ENCODE measurements at places on chromosomes 1 and 21. TPM values are rescaled to one million over a fixed set of nuclear protein-coding genes. Genes with fewer than 3 reads are reported as not detected.
A peak's percentile ranks its signal among the peaks of the same experiment; 100 is the strongest.

KMO gene
- 11.2 TPM for total RNA-seq

PAQR6 gene
- total RNA-seq, result 2.1 TPM

KCTD3 gene
- total RNA-seq, result 17.9 TPM

LIN28A gene
- 1.2 TPM for total RNA-seq

MSH4 gene
- total RNA-seq, result not detected

FCRL4 gene
- total RNA-seq, result not detected

NOTCH2NLA gene
- 83.6 TPM for total RNA-seq

SPRR2A gene
- not detected for total RNA-seq

- no peaks in the 10 kb centered on the region for H3K27me3 ChIP-seq
- H3K36me3 ChIP-seq, result no peaks in the 10 kb centered on the region
- peaks cover 26% of the 10 kb centered on the region for H3K4me1 ChIP-seq
- DNase-seq, result no peak
- H3K27ac ChIP-seq, result peak overlapping the region; percentile 82
Measured at GRCh38 chr1:94863297-94863911, 43.2 kb downstream of the SLC44A3 start.

DNA sequence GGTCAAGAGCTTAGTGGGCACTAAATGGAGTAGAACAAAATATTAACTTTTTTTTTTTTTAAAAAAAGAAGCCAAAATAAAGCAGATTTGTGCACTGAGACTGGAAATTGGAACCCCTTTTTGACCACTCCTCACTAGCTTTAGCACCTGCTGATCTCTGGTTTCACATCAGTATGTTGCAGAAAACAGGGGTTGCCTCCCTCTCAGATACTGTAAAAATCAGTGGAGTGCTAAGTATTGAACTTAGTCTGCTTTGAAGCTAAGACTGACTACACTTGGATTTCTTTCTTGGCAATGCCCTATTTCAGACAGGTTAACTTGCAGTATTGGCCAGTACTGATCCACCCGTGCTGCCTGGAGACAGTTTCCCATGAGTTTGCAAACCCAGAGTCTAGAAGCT is 2.7 kb upstream of the KIAA0040 start:
- DNase-seq, result no peak
- peaks cover 48% of the 10 kb centered on the region for H3K4me1 ChIP-seq
- H3K27ac ChIP-seq, result no peak overlapping the region

- no peak overlapping the region for H3K4me3 ChIP-seq
- H3K36me3 ChIP-seq, result no peaks in the 10 kb centered on the region
- H3K4me1 ChIP-seq, result no peaks in the 10 kb centered on the region
Measured at GRCh38 chr1:118650107-118650807, 337.9 kb downstream of the TBX15 start.

DNA sequence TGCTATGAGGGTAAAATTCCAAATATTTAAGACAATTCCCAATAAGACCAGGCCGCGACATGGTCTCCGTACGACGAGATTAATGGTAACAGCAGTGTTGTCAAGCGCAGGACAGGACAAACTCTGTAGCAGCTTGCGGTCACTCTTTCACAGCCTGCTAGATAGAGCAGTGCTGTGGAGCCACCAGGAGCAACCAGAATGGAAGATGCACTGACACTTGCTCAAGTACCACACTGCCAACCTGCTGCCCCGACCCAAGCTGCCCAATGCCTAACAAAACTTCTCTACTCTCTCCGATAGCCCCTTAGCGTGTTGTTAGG is 636 bp downstream of the WARS2 start:
- peak overlapping the region; percentile 97 for H3K27ac ChIP-seq
- H3K27me3 ChIP-seq, result no peaks in the 10 kb centered on the region
- DNase-seq, result peak; percentile 28
- no peaks in the 10 kb centered on the region for H3K36me3 ChIP-seq

GRCh38 chr1:88731475-88732269 is 47.6 kb downstream of the PKN2 start:
- DNase-seq, result no peak
- H3K27ac ChIP-seq, result peak overlapping the region; percentile 32
- H3K36me3 ChIP-seq, result no peaks in the 10 kb centered on the region

DNA sequence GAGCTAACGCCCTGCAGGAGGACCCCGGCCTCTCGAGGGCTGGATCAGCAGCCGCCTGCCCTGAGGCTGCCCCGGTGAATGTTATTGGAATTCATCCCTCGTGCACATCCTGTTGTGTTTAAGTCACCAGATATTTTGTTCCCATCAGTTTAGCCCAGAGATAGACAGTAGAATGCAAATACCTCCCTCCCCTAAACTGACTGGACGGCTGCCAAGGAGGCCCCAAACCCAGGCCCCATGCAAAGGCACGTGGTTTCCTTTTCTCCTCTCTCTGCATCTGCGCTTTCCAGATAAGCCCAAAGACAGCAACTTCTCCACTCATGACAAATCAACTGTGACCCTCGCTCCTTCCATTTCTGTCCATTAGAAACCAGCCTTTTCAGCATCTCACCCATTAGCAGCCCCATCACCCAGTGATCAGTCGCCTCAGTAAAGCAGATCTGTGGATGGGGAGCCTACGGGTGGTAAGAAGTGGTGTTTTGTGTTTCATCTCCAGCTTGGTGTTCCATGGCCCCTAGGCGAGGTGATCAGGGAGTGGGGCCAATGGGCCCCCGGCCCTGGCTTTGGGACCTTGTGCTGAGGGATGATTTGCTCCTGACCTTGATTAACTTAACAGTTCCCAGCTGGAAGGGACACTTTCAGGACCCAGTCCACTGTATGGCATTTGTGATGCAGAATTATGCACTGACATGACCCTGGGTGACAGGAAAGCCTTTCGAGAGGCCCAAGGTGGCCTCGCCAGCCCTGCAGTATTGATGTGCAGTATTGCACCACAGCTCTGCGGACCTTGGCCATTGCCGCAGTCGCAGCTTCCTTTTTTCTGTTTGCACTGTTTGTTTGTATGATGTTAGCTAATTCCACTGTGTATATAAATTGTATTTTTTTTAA is 5.2 kb downstream of the NPPA start:
- H3K27me3 ChIP-seq, result no peaks in the 10 kb centered on the region
- DNase-seq, result peak; percentile 40
- H3K36me3 ChIP-seq, result peaks cover 24% of the 10 kb centered on the region
- H3K4me3 ChIP-seq, result no peak overlapping the region
- H3K4me1 ChIP-seq, result peaks cover 8% of the 10 kb centered on the region

- peaks cover 97% of the 10 kb centered on the region for H3K4me1 ChIP-seq
- no peaks in the 10 kb centered on the region for H3K27me3 ChIP-seq
- peak; percentile 83 for DNase-seq
- H3K4me3 ChIP-seq, result peak overlapping the region; percentile 4
Measured at GRCh38 chr1:208235982-208236761, 8.0 kb downstream of the PLXNA2 start.

DNA sequence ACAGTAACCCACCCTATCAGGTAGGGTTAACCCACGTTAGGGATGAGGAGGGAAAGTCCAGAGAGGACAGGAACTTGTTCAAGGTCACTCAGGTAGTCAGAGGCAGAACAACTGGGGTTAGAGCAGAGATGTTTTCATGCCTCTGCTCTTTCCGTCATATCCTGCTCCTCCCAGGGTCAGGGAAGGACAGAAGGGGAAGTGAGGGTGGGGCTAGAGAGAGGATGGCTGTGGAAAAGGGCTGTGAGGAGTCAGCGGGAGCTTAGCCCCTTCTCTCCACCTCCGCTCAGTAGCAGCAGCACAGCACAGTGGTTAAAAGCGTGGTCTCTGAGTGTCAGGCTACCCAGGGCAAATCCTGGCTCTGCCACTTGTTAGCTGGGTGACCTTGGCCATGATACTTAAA is 36.5 kb downstream of the DDX20 start:
- no peaks in the 10 kb centered on the region for H3K36me3 ChIP-seq
- no peaks in the 10 kb centered on the region for H3K27me3 ChIP-seq
- no peak for DNase-seq
- peaks cover 5% of the 10 kb centered on the region for H3K4me1 ChIP-seq
- H3K4me3 ChIP-seq, result no peak overlapping the region
- H3K27ac ChIP-seq, result no peak overlapping the region

- H3K4me3 ChIP-seq, result no peak overlapping the region
- H3K27me3 ChIP-seq, result no peaks in the 10 kb centered on the region
- peak overlapping the region; percentile 16 for H3K27ac ChIP-seq
- DNase-seq, result no peak
Measured at GRCh38 chr1:101150670-101151069, 86.1 kb upstream of the S1PR1 start.

DNA sequence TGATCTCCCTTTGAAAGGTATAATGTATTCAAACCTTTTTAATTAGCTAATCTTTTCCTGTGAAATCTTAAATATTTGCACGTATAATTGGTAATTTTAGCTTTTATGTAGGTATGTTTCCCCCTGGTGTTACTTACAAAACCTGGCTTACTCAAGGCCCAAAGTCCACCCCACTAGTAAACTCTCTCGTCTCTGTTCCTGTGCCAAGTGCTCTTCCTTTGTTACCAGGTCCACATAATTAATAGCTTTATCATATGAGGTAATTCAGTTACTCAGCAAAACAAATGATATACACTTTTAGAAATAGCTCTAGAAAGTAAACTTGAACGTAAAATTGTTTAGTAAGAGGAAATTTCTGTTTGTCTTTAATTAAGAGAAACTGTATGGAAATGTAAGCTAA is 36.7 kb downstream of the NFIA start:
- H3K36me3 ChIP-seq, result no peaks in the 10 kb centered on the region
- H3K27ac ChIP-seq, result no peak overlapping the region
- no peaks in the 10 kb centered on the region for H3K27me3 ChIP-seq
- no peak overlapping the region for H3K4me3 ChIP-seq
- H3K4me1 ChIP-seq, result peaks cover 36% of the 10 kb centered on the region

- no peak overlapping the region for H3K4me3 ChIP-seq
- H3K27me3 ChIP-seq, result no peaks in the 10 kb centered on the region
- no peak overlapping the region for H3K27ac ChIP-seq
- H3K36me3 ChIP-seq, result no peaks in the 10 kb centered on the region
Measured at GRCh38 chr1:209926045-209926444, 12.0 kb upstream of the SYT14 start.

GRCh38 chr1:62210960-62211359 is 16.3 kb downstream of the L1TD1 start:
- H3K4me3 ChIP-seq, result no peak overlapping the region
- no peaks in the 10 kb centered on the region for H3K36me3 ChIP-seq
- DNase-seq, result no peak
- H3K27ac ChIP-seq, result no peak overlapping the region
- H3K27me3 ChIP-seq, result no peaks in the 10 kb centered on the region
- H3K4me1 ChIP-seq, result no peaks in the 10 kb centered on the region

DNA sequence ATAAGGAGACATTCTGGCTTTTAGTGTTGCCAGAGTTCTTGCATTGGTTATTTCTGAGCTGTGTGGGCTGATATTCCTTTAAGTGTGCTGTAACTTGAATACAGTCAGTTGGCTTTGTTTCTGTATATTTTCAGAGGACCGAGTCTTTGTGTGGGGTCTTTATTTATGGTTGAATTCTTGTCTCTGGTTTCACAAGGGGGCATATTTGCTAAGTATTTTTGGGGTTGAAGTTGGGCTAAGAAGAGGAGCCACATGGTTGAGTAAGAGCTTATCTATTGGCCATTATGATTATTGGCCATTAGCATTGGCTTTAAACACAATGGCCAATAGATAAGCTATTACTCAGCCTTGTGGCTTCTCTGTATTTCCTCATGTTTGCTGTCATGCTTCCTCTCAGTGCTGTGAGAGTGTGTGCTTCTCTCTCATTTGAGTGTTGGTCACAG is 26.3 kb upstream of the PTGFR start:
- H3K36me3 ChIP-seq, result no peaks in the 10 kb centered on the region
- no peaks in the 10 kb centered on the region for H3K4me1 ChIP-seq
- no peak overlapping the region for H3K27ac ChIP-seq
- no peaks in the 10 kb centered on the region for H3K27me3 ChIP-seq

- H3K27ac ChIP-seq, result no peak overlapping the region
- H3K4me3 ChIP-seq, result peak overlapping the region; percentile 2
- peak; percentile 90 for DNase-seq
Measured at GRCh38 chr1:47725000-47725473, 272.1 kb downstream of the TRABD2B start.

DNA sequence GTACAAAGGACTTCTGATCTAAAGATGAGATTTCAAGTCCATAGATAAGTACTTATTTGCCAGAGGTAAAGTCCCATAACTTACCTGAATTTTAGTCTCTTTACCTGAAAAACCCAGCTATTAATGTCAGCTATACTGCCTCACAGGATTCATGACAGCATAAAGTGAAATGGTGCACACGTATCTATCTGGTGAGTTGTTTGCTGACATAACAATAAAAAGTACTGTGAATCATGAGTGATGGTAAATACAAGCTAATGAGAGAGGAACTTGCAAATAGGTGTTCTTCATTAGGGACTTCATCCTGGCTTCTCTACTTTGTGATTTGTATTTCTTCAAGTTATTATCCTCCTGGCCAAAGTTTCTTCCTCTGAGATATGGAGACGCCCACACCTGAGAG is 225.1 kb upstream of the C8B start:
- no peaks in the 10 kb centered on the region for H3K4me1 ChIP-seq
- no peak overlapping the region for H3K27ac ChIP-seq
- H3K4me3 ChIP-seq, result no peak overlapping the region
- DNase-seq, result no peak
- H3K36me3 ChIP-seq, result no peaks in the 10 kb centered on the region

DNA sequence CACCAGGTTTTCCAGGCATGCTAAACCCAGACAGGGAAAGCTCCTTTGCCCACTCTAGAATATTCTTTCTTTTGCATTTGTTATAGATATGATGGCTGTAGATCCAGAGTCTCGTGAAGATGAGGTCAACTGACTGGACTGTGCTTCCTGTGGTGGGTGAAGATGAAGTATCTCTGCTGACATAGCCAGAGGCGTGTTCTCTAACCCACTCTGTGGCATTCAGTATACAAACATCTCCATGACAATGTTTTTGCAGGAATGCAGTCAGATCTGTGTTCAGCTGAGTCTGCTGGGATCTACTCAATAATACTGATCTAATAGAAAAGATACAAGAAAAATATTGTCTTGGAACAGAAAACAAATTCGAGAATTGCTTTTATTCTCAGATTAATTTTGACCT is 11.3 kb downstream of the RWDD2B start:
- DNase-seq, result no peak
- no peak overlapping the region for H3K27ac ChIP-seq
- H3K27me3 ChIP-seq, result no peaks in the 10 kb centered on the region
- H3K4me1 ChIP-seq, result no peaks in the 10 kb centered on the region
- peaks cover 18% of the 10 kb centered on the region for H3K36me3 ChIP-seq
- no peak overlapping the region for H3K4me3 ChIP-seq

DNA sequence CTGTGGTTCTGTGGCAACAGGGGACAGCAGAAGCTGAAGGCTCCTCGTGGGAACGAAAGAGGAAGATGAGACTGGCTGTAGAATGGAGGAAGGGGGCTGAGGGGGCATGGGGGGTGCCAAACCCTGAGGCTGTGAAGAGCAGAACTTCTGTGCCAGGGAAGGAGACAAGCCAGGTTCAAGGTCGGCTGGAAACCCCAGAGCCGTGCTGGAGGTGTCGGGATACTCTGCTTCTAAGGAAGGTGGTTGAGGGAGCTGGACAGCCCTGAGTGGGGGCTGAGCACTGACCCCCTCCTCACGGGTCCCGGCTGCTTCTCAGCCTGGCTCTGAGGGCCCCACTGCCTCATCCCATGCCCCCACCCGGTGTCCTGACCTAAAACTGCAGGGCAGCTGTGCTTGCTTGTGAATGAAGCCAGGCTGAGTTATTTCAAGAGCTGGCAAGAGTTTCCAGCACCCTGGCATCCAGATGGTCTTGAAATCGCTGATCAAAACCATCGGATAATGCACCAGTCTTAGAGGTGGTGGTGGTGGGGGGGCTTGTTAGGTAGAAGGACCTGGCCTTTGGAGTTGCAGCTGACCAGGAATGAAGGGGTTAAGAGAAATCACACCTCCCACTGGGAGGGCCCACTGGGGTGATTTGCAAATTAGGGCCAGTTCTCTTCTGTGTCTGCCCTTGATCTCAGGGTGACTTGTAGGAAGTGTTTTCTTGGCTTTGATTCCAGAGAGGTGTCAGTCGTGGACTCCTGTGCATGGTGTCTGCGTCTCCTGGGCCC is 218.9 kb upstream of the C1orf174 start:
- H3K4me1 ChIP-seq, result no peaks in the 10 kb centered on the region

- H3K27me3 ChIP-seq, result no peaks in the 10 kb centered on the region
- H3K36me3 ChIP-seq, result peaks cover 19% of the 10 kb centered on the region
- no peak overlapping the region for H3K27ac ChIP-seq
- no peaks in the 10 kb centered on the region for H3K4me1 ChIP-seq
Measured at GRCh38 chr1:92315766-92316599, 17.1 kb downstream of the RPAP2 start.
